ENCODE measurements at places on chromosomes 3 and 15. TPM values are rescaled to one million over a fixed set of nuclear protein-coding genes. Genes with fewer than 3 reads are reported as not detected.

The SCAMP5 gene
- 3.6 TPM for total RNA-seq

The RTP3 gene
- total RNA-seq: not detected

The EEFSEC gene
- total RNA-seq: 19.3 TPM

The IL12A gene
- total RNA-seq: 0.51 TPM

The DAPK2 gene
- 31.8 TPM for total RNA-seq

The SORD gene
- 4.9 TPM for total RNA-seq

The TNFSF10 gene
- 13.0 TPM for total RNA-seq

The GUCA1C gene
- total RNA-seq: 0.81 TPM

The LRRC2 gene
- total RNA-seq: 70.6 TPM

The C3orf70 gene
- total RNA-seq: 2.2 TPM

The PRICKLE2 gene
- total RNA-seq: 12.4 TPM

The ZNF717 gene
- total RNA-seq: 7.8 TPM

The GCNT3 gene
- total RNA-seq: not detected

The TJP1 gene
- total RNA-seq: 138 TPM

The ETFA gene
- 351 TPM for total RNA-seq

The CPNE9 gene
- total RNA-seq: not detected

The APBA2 gene
- 0.57 TPM for total RNA-seq

The ACKR4 gene
- 1.6 TPM for total RNA-seq

The KCNAB1 gene
- total RNA-seq: 2.5 TPM

The GOLGA8T gene
- 1.6 TPM for total RNA-seq

The SLC28A2 gene
- total RNA-seq: not detected

The TRPM1 gene
- total RNA-seq: not detected

The PPP1R14D gene
- total RNA-seq: not detected

The CDHR4 gene
- total RNA-seq: not detected

The GOLGA8N gene
- total RNA-seq: 11.1 TPM

The SOX2 gene
- total RNA-seq: not detected

The HYAL3 gene
- 1.3 TPM for total RNA-seq

The RBPMS2 gene
- 242 TPM for total RNA-seq

The DUOXA2 gene
- not detected for total RNA-seq

The BLOC1S6 gene
- total RNA-seq: 29.1 TPM

The ZIC1 gene
- total RNA-seq: not detected
